Stomach (tissue), 19 donors: ENCODE measurements at places on chromosomes 16 and 17. TPM values are rescaled to one million over a fixed set of nuclear protein-coding genes. Genes with fewer than 3 reads are reported as not detected.

NAGS gene
- polyA plus RNA-seq: 1.2 TPM

ATMIN gene
- polyA plus RNA-seq: 9.6 TPM

TMEM204 gene
- 20.5 TPM for polyA plus RNA-seq

C16orf89 gene
- polyA plus RNA-seq: 96.5 TPM

PRAC1 gene
- polyA plus RNA-seq: not detected

C1QTNF8 gene
- polyA plus RNA-seq: not detected

HSDL1 gene
- polyA plus RNA-seq: 7.8 TPM

CCDC144A gene
- polyA plus RNA-seq: 0.23 TPM

PLLP gene
- 39.0 TPM for polyA plus RNA-seq

ACSF2 gene
- 86.8 TPM for polyA plus RNA-seq

MAP2K3 gene
- 27.8 TPM for polyA plus RNA-seq

PDP2 gene
- polyA plus RNA-seq: 1.9 TPM

PIMREG gene
- 3.1 TPM for polyA plus RNA-seq

CACNG3 gene
- polyA plus RNA-seq: not detected

SAMD14 gene
- 1.3 TPM for polyA plus RNA-seq
